Naive thymus-derived CD4-positive, alpha-beta T cell (primary cell): ENCODE measurements at places on chromosomes 5 and 9. TPM values are rescaled to one million over a fixed set of nuclear protein-coding genes. Genes with fewer than 3 reads are reported as not detected.

CNTNAP3B gene
- not detected for polyA plus RNA-seq

NR6A1 gene
- polyA plus RNA-seq = not detected

SEC16A gene
- 25.4 TPM for polyA plus RNA-seq

HMMR gene
- polyA plus RNA-seq = not detected

PSD2 gene
- polyA plus RNA-seq = not detected

TMEM232 gene
- polyA plus RNA-seq = 0.43 TPM

ENTPD2 gene
- not detected for polyA plus RNA-seq

EIF4E1B gene
- polyA plus RNA-seq = not detected

IL3 gene
- polyA plus RNA-seq = not detected

ALDOB gene
- not detected for polyA plus RNA-seq

LCN6 gene
- not detected for polyA plus RNA-seq

PPIP5K2 gene
- polyA plus RNA-seq = 19.2 TPM

SPATA6L gene
- polyA plus RNA-seq = 0.68 TPM

ENTREP1 gene
- not detected for polyA plus RNA-seq

FBXO4 gene
- 23.5 TPM for polyA plus RNA-seq

FSTL4 gene
- not detected for polyA plus RNA-seq

KIF12 gene
- not detected for polyA plus RNA-seq

SLC34A1 gene
- not detected for polyA plus RNA-seq

ANXA2R gene
- 70.2 TPM for polyA plus RNA-seq

AIF1L gene
- 0.10 TPM for polyA plus RNA-seq

PCDHAC1 gene
- polyA plus RNA-seq = not detected

OBP2B gene
- polyA plus RNA-seq = not detected

ACSL6 gene
- polyA plus RNA-seq = 13.6 TPM

GNA14 gene
- not detected for polyA plus RNA-seq

PDE8B gene
- not detected for polyA plus RNA-seq

GOLGA2 gene
- polyA plus RNA-seq = 7.4 TPM

PCDHA1 gene
- polyA plus RNA-seq = not detected

SYNPO gene
- polyA plus RNA-seq = not detected

PCDHB2 gene
- not detected for polyA plus RNA-seq

FAT2 gene
- polyA plus RNA-seq = not detected

C1QTNF2 gene
- polyA plus RNA-seq = not detected

PCDHB12 gene
- polyA plus RNA-seq = not detected

OR13C4 gene
- polyA plus RNA-seq = not detected

CEL gene
- not detected for polyA plus RNA-seq

SLC6A3 gene
- polyA plus RNA-seq = not detected

LMX1B gene
- polyA plus RNA-seq = not detected

RNF208 gene
- not detected for polyA plus RNA-seq

ADAMTSL2 gene
- 0.16 TPM for polyA plus RNA-seq

ZDHHC11B gene
- 0.13 TPM for polyA plus RNA-seq

IFNA5 gene
- not detected for polyA plus RNA-seq

LURAP1L gene
- polyA plus RNA-seq = not detected

PCDHA6 gene
- not detected for polyA plus RNA-seq

PCDHGA11 gene
- not detected for polyA plus RNA-seq

ANKRD34B gene
- polyA plus RNA-seq = not detected

ABO gene
- polyA plus RNA-seq = not detected

FOXD4L6 gene
- polyA plus RNA-seq = not detected

SLC6A7 gene
- polyA plus RNA-seq = not detected

C7 gene
- polyA plus RNA-seq = not detected

BSPRY gene
- 0.13 TPM for polyA plus RNA-seq

C9 gene
- polyA plus RNA-seq = not detected

ZDHHC11 gene
- polyA plus RNA-seq = 0.20 TPM

ALG2 gene
- polyA plus RNA-seq = 28.4 TPM
